ENCODE measurements at places on chromosomes 3 and 15.

- DNase-seq = no peak
These were observed 14.6 kb downstream of the ADAM10 start for GRCh38 chr15:58734859-58735258.

DNA sequence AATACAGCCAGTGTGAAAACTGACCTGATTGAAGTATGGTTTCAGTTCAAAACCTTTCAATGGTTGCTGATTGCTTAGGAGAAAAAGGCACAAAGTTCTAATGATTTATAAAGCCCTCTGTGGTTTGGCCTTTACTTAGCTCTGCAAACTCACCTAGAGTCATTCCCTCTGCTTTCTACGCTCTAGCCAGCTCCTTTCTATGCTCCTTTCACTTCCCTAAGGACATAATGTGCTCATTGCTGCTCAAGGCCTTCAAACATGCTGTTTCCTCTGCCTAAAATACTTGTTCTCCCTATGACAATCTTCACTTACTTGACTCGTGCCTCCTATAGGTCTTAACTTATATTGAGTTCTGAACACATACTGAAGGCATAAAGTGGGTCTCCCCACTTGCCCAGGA lies 19.0 kb downstream of the RPL39L start:
- DNase-seq = no peak

- DNase-seq = no peak
These were observed 32.5 kb downstream of the PARP15 start for GRCh38 chr3:122609798-122610559.

- no peak for DNase-seq
These were observed 96.1 kb downstream of the SV2B start for GRCh38 chr15:91196127-91196526.

GRCh38 chr3:162029736-162030135 lies 533.1 kb downstream of the OTOL1 start:
- DNase-seq = no peak

- DNase-seq = no peak
These were observed 227.0 kb downstream of the ARRDC4 start for GRCh38 chr15:98187549-98187948.

Data from hypothalamus (tissue), 51 donors.